ENCODE measurements at places on chromosomes 11 and 22.
A peak's percentile ranks its signal among the peaks of the same experiment; 100 is the strongest.

- no peak for DNase-seq
Observed at GRCh38 chr11:91794146-91794545, 430.5 kb upstream of the FAT3 start.

- DNase-seq = peak; percentile 63
Observed at GRCh38 chr11:129323896-129324502, 51.6 kb upstream of the BARX2 start.

DNA sequence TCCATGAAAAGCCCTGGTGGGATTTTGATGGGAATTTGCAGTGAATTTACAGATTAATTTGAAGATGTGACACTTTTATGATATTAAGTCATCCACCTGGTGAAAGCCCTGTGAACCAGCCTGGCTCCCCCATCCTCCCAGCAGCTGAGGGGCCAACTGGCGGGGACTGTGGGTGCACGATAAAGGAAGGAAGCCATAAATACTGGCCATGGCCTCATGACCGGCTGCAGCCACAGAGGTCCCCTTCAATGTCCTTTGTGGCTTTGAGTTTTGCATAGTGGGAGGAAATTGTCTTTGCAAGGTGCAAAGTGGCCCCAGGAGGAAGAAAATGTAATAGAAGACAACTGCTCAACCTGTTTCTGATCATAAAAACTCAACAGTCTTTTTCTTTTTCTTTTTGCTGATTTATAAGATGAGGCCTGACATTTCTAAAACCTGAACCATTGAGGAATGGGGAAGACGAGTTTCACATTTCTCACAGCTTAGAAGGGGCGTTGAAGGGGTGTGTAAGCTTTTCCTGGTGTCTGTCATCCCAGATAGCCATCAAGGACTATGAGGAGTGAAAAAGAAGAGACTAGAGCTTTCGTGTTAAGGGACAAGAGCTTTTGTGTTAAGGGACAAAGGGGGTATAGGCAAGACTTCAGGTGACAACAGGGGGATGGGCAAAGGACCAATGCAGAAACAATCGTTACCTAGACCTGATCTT, 6.3 kb upstream of the NDUFV1 start:
- DNase-seq = no peak

- no peak for DNase-seq
Observed at GRCh38 chr11:96241331-96241841, 101.6 kb downstream of the MAML2 start.

DNA sequence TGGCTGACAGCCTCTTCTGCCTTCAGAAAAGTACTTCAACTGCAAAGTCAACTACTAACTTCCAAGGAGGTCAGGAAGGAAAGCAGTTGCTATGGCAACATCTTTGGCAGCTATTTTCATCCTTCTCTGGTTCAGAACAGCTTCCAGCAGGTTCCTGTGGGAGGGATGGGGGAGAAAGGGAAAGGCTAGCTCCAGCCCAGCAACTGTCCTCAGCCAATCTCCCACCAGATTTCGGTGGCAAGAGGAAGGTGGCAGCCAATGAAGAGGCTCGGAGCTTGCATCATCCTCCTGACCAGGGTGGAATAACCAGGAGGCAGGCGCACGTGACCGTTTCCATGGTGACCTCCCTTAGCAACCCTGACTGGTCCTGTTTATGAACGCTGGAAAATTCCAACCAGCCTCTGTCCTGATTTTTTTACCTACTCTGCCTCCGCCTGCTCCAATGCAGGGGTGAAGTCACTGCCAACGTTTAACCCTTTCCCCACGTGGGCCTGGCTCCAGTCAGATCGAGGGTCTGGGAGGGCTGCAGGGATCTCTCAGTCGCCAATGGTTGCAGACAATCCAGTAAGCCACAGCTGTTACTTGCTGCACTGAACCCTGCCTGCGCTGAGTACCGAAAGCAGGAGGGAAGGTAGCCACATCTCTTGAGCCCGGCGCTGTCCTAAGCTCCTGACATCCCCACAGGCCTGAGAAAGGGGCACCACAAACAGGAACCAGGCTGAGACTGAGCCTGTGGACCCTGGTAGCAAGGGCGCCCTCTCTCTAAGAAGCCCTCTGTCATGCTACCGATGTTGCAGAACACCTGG, 11.2 kb upstream of the MALAT1 start:
- peak; percentile 100 for DNase-seq

GRCh38 chr22:22458896-22459588, 49.5 kb downstream of the ZNF280B start:
- DNase-seq = no peak

DNA sequence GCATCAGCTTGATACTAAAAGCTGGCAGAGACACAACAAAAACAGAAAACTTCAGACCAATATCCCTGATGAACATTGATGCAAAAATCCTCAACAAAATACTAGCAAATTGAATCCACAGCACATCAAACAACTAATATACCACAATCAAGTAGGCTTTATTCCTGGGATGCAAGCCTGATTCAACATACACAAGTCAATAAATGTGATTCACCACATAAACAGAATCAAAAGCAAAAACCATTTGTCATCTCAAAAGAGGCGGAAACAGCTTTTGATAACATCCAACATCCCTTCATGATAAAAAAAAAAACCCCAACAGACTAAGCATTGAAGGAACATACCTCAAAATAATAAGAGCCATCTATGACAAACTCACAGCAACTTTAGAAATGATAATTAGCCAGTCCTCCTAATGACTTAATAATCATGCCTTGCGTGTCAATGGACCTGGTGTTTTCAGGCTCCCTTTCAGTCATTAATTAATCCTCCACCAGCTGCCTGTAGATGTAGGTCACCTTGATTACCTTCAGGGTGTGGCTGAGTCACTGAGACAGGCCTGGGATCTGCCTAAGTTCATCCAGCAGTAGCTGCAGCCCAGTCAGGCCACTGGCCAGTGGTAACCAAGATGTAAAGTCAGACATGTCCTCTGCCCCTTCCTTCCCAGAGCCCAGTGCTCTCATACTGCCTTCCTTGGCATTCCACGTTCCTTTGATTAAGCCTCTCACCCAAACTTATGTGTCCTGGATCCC, 109.8 kb downstream of the EHF start:
- DNase-seq = no peak

DNA sequence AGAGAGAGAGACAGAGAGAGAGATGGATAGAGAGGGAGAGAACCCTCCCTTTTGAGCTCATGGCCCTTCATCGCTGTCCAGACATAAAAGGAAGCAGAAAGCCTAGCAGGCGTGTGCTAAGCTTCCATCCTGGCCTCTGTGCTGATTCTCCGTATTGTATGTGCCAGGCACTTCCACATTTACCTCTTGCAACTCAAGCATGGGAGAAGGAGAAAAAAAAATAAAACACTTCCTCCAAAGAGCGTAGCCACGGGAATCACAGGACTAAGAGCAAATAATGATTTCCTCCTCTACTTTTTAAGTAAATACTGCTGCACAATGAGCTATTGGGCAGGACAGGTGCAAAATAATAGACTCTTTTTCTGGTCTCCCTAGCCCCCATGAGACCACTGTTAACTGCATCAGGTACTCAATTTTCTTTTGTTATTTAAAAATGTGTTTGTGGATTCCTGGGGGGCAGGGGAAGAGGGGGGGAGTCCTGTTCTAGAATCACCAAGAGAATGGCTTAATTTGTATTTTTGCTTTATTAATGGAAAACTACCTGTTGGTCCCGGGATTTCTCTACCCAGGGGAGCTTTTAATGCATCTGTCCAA, 154.3 kb downstream of the NXPE2 start:
- DNase-seq = no peak

GRCh38 chr11:10906521-10906920, 48.7 kb upstream of the ZBED5 start:
- no peak for DNase-seq

GRCh38 chr11:64112771-64113461, 53.0 kb downstream of the MACROD1 start:
- DNase-seq = no peak

GRCh38 chr11:1130276-1131032, 27.3 kb upstream of the MUC5AC start:
- no peak for DNase-seq

DNA sequence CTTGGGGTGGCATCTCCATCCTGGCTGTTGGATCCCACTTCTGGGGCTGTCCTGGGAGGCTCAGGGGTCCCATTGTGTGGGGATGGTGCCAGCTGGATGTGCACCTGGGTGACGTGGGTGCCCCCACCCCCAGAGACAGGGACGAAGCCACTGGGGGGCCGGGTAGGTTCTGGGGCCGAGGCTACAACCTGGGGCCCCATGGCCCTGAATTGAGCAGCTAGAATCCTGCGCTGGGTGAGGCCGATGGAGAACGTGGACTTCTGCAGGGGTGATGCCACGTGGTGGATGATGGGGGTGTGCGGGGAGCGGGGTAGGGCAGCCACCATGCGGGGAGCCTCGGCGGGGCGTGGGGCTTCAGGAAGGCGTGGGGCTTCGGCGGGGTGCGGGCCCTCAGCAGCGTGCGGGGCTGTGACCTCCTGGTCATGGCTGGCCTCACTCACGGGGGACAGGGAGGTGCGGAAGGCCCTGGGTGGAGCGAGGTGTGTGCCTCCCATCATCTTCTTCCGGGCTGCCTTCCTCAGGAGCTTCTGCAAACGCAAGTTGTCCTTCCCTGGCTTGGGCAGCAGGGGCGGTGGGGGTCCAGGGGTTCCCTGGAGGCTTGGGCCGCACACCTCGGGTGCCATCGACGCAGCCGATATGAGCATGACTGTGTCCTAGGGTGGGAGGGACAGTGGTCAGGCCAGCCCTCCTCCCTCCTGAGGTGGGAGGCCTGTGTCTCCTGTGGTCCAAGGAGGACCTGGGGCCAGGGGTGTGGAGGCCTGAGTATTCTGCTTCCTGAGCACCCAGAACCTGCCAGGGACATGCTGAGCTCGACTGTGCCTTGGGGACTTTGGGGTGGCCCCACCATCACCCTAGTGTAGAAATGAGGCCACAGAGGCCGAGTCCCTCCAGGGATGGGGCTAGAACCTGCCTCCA, 1.5 kb downstream of the PRR33 start:
- DNase-seq = no peak

- no peak for DNase-seq
Observed at GRCh38 chr11:77147668-77148321, 19.7 kb downstream of the MYO7A start.

GRCh38 chr11:61181489-61181888, 20.3 kb upstream of the VPS37C start:
- DNase-seq = no peak

DNA sequence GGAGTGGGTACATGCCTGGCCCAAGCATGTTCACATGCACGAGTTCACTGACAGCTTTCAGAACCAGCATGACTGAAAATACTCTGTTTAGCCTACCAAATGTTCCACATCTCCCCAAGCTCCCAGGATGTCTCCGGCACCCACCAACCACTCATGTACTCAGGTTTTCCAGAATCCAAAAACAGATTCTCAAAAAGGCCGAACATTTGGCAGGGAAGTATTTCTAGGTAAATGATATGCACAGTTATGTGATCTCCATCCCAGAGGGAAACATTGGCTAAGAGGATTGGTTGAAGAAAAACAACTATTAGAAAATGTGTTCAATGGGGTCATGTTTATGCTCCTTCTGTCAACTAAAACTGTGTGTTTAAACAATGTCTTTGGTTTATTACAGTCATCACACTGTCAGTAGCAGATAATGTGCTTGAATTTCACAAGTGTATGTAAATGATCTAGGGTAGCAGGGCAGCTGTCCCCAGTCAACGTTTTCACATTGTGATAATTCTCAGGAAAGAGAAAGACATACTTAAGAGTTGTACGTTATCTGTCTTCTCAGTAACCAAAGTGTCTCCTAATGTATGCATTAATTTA, 52.3 kb downstream of the BARX2 start:
- DNase-seq = no peak

DNA sequence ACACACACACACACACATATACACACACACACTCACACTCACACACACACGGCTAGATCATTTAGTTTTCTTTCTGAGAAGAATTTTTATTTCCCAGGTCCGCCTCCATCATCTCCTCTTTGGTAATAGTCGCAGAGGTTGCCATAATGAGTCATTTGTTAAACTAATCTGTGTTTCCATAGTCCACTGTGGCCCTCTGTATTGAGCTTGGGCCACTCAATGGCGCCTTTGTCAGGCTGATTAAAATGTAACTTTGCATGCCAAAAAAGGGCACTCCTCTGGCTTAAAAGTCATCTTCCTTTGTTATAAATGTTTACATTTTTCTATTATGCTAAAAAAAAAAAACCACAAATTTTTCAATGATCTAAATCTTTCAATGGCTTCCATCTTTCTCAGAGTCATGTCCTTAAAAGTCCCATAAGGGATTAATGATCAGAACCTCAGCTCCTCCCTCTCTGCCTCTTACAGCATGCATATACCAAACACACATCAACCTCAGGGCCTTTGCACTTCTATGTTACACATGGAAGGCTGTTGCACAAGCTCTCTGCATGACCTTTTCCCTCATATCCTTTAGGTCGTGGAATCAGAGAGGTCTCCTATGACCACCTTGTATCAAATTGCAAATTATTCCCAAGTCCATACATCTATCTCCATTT, 35.3 kb downstream of the EHF start:
- DNase-seq = no peak

DNA sequence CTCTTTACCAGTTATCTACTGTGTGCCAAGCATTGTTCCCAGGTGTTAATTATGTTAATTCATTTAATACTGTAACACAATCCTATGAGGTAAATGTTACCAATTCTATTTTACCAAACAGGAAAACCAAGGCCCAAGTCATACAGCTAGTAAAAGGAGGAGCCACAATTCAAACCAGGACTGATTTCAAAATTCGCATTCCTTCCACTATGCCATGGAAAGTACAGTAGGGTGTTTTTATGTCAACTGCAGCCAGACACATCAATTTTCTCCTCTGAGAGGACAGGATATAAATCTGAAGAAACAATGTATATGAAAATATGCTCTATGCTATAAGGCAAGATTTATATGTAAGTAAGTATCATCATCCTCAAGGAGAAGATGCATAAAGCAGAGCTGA, 104.3 kb downstream of the RPL27A start:
- no peak for DNase-seq

- no peak for DNase-seq
Observed at GRCh38 chr11:93236741-93237675, 39.2 kb upstream of the SLC36A4 start.

DNA sequence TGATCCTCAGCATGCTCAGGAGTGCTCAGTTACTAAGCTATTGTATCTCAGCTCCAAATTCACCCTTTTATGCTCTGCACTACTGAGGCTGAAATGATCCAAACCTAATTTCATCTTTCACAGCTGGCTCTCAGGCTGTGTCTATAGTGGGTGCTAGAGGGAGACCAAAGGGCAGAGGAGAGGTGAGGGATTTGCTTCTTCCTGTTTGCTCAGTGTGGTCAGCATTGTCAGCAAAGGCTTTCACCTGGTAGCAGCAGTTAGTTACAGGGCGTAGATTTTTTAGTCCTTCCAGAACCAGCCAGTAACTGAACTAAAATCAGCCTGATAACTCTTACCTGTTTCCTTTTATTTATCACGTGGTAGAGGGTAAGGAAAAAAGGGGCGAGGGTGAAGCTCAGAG, 33.2 kb downstream of the XRCC6 start:
- no peak for DNase-seq
